RPMI7951 (cell line): ENCODE measurements at places on chromosomes 11 and 22.

- no peak for DNase-seq
Measured at GRCh38 chr11:71556018-71556417, 7.8 kb downstream of the KRTAP5-9 start.

DNA sequence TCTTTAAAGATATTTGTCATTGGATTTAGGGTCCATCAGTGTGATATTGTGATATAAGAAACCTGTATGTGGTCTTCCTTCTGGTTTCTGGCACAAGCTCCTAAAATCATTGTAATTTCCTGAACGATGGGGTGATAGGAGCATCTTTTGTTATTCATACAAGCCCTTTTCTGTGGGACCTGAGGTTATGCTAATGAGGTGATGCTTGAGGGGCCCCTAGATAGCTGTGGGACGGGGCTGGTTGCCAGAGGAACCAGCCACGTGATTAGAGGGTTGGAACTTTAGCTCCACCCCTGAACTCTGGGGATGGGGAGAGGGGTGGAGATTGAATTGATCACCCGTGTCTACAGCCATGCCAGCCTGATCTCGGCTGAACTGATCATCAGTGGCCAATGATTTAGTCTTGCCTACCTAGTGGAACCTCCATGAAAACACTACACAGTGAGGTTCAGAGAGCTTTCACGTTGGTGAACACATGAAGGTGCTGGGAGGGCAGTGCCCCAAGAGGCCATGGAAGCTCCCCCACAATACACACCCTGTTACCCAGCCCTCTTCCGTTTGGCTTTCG, 62.8 kb downstream of the BCR start:
- DNase-seq = no peak

DNA sequence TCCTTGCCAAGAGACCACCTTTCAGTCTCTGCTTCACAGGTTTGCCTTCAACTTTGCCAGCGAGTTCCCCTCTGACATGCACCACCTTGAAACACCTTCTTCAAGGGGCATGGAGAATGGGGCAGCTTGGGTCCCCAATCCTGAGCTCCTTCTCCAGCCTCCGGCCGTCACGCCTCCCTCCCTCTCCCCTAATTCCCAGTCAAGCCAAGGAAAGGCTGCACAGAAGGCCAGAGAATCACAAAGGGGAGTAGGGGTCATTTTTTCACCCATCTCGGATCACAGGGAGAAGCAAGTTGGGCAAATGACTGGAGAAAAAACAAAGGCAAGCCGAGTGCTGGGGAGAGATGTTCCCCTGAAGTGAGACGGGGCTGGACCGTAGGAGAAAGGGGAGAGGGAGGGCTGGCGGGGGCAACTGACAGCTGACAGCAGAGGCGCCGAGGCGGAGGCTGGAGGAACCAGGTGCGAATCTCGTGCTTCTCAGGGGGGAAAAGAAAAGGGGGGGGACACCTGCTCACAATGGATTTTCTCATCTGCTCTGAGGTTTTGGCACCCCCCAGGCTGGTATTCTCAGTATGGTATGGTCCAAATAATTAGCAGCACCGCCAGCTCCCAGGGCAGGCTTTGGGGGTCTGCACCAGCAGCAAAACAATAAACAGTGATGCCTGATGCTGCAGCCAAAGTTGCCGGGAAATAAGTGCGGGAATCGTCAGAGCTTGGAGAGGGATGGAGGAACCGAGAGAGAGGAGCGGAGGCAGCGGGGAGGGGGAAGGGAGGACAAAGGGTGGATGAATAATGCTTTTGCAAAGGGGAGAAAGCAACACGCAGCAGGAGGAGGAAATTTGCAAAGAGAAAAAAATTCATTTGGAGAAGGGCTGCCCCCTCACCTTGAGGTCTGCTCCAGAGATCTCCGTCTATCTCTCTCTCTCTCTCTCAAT, 644 bp downstream of the YPEL4 start:
- DNase-seq = no peak

GRCh38 chr11:124398924-124399323, at the start of gene OR8B3:
TSS of gene OR8B3 (minus strand) at chr11:124399024. CDS start at chr11:124397351, 1,673 bp downstream.
- DNase-seq = no peak

DNA sequence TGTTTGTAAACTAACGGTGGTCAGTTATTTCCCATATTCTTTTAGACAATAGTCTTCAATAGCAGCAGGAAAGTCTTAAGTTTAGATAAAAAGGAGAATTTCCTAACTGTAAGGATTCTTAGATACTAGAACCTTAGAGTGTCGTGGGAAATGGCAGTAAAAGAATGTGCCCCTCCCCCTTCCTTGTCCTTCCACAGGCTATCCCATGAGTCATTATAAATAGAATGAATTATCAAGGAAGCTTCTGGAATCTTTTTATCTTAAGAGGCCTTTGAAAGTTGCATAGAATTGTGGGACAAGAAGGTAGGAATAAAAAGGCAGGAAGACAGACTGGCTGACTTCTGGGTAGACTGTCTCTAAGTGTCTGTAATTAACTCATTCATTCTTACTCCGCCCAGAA, 165.2 kb upstream of the TBCEL start:
- peak; percentile 5 for DNase-seq

DNA sequence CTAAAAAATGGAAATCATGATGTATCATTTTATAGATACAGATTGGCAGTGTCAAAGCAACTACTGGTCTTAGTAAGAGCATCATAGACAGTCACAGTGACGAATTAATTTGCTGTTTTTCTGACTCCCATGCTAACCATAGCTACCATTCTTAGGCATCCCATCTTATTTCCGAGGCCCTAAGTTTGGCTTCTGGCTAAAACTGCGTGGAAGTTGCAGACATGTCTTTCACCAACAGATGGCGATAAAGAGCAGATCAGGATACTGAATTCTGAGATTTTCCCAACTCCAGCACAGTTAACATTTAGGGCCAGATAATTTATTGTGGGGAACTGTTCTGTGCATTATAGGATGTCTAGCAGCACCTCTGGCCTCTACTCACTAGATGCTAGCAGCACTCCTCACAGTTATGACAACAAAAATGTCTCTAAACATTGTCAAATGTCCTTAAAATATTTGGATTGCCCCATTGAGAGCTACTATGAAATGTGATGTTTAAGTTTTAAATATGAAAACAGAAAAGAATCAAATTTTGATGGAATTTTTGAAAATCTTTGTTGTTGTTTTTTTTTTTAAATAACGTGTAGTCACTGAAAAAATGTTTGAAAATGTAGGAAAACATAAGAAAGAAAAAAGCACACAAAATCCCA, 16.3 kb downstream of the OR2AG2 start:
- DNase-seq = peak; percentile 35

- DNase-seq = no peak
Measured at GRCh38 chr11:75431533-75432525, 1.2 kb downstream of the KLHL35 start.

DNA sequence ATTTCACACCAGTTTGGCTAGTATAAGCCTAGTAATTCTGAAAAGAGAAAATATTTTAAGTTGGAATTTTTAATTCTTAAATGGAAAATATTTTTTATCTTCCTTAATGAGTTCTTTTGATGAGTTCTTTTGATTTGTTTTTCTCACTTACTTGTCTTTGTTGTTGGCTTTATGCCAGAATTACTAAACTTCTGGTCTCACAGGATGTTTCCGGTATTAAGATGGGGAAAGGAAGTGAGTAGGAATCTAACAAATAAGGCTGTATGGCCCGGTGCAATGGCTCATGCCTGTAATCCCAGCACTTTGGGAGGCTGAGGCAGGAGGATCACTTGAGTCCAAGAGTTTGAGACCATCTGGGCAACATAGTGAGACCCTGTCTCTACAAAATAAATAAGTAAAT, 106.4 kb downstream of the ARHGAP42 start:
- DNase-seq = no peak

DNA sequence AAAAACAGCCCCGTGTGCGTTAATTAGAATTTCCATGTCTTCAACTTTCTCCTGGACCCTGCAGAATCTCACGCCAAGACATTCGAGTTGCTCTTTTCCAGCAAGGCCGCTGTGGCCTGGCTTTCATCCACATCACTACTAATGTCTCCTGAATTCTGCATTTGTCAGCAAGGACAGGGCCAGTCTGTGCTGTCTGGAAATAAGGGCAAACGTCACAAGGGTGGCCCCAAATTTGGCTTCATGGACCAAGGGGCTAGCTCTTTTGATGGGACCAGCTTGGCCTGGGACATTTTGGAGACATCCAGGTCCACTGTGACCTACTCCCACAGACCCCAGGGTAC, 33.4 kb downstream of the KCNQ1OT1 start:
- DNase-seq = no peak
